ENCODE measurements at places on chromosomes 6 and 20. TPM values are rescaled to one million over a fixed set of nuclear protein-coding genes. Genes with fewer than 3 reads are reported as not detected.

Gene IL17A
- not detected for total RNA-seq

Gene FAM162B
- not detected for total RNA-seq

GRCh38 chr20:54227751-54228150, 19.9 kb downstream of the PFDN4 start:
- no peak for DNase-seq

DNA sequence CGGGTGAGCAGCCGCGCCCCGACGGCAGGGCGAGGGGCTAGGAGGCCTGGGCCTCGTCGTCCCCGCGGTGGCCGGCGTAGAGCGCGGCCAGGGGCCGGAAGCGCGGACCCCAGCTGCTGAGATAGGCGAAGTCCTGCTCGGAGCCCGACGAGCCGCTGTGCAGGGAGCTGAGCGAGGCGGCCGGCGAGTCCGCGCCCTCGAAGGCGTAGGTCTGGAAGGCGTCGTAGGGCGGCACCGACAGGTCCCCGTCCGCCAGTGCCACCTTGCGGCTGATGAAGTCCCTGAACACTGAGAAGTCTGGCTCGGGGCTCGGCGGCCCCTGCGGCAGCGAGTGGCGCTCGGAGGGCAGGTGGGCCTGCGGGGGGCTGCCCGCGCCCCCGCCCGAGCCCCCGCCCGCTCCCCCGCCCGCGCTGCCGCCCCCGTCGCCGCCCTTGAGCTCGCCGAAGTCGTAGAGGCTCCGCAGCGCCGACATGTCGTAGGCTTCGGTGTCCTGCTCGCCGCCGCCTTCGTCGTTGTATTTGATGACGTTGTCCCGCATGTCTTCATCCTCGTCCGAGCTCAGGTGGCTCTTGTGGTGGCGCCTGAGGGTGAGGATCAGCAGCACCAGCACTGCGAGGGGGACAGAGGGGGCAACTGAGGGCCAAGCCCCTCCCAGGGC, 56.5 kb downstream of the CD40 start:
- peak; percentile 80 for DNase-seq

DNA sequence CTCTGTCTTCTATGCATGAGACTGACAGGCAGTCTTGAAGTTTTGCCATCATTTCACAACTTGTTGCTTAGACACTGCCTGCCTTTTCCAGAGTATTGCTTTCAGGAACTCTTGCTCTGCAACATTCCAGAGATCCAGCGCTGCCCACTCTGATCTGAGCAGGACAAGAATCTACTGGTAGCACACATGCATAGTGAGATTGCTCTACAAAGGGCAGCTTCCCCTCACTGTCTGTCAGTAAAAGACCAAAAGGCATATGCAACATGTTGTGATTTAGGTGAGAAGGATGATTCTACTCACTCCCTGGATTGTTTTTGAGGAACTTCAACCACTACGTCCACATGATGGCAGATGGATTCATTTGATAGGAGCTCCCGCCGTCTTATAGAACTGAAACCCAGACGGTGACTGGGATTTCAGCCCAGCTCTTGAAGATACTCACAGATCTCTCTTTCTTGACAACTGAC, 259.1 kb downstream of the ARID1B start:
- DNase-seq = no peak

- no peak for DNase-seq
These were observed 60.9 kb upstream of the TAGAP start for GRCh38 chr6:159105716-159106115.

Gene RBM24
- not detected for total RNA-seq

DNA sequence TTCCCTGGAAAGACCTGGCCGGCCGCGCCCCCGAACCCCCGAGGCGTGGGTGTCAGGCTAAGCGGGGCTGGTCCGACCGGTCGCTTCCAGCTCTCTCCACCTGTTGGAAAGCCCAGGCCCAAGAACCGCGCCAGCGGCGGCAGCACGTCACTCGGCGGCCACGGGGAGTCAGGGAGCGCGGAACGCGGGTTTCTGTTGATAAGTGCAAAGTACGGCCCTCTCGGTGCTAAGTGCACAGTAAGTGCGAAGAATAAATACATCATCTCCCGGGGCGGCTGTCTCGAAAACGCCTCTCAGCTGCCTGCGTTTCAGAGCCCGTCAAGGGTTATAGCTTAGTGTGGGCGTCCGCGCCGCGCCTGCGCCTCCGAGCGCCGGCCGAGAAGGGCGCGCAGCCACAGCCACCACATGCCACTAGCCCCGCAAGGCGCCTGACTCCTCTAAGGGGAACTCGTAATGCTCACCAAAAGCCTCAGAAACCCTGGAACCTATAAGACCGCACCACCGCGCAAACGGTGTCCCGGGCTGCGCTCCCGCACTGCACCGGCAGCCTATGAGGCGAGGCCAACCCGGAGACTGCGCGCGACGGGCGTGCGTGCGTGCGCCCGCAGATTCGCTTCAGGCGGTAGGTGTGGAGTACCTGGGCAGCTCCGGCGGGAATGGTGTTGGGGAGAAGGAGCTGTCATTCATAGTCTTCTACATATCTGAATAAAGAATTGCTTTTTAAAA, 9.2 kb upstream of the TBX18 start:
- peak; percentile 42 for DNase-seq

Gene C20orf96
- 11.7 TPM for total RNA-seq

- no peak for DNase-seq
These were observed 606.9 kb downstream of the CDH26 start for GRCh38 chr20:60565083-60565482.

GRCh38 chr6:151747896-151748295, 59.6 kb upstream of the ESR1 start:
- DNase-seq = no peak

- DNase-seq = no peak
These were observed 13.3 kb downstream of the RSPH9 start for GRCh38 chr6:43658161-43658560.

Gene SYTL3
- total RNA-seq = 65.3 TPM

Gene TXLNB
- total RNA-seq = 0.69 TPM

Gene SCGN
- not detected for total RNA-seq

GRCh38 chr20:825710-826421, 7.6 kb upstream of the FAM110A start:
- DNase-seq = no peak

DNA sequence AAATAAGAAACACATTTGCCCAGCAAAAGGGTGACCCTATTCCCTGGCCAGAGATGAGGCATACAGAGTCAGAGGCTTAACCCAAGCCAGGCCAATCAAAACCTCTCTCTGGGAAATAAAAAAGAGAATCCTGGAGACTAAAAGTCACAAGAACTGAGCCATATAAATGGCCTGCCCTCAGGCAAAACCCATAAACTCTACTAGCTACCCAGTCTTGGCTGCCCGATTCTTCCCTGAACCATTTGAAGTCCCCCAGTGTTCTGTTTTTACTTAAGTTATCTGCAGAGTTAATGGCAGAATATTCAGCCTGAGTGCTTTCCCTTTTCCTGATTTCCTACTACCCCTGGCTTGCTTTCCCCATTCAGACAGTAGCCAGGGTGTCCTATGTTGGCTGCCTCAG, 13.9 kb downstream of the KCNK15 start:
- DNase-seq = no peak

Measured in activated naive CD8-positive, alpha-beta T cell treated with anti-CD3 and anti-CD28 coated beads, Interleukin-2, amount 10 ng/mL, durations not matched to agents 7 days and 5 days (primary cell).